Activated CD4-positive, alpha-beta T cell treated with anti-CD3 and anti-CD28 coated beads, Interleukin-10, Interleukin-2, amounts not matched to agents 100 ng/mL and 50 ng/mL, durations not matched to agents 16 hours and 8 hours (primary cell): ENCODE measurements at places on chromosomes 1 and 21.

DNA sequence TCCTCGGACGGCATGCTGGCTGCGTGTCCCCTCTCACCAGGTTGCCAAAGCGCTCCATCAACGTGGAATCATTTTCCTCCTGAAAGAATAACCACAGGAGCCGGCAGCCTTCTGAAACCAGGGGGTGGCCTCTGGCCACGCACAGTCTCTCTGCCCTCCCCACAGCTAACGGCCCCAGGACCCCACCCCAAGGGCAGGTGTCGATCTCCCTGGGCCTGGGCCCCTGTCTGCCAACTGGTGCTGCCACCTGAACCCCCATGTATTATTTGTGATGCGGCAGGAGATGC, 46.1 kb downstream of the KCNAB2 start:
- DNase-seq = no peak

- DNase-seq = no peak
Measured at GRCh38 chr21:16194788-16195537, 465.2 kb downstream of the USP25 start.

DNA sequence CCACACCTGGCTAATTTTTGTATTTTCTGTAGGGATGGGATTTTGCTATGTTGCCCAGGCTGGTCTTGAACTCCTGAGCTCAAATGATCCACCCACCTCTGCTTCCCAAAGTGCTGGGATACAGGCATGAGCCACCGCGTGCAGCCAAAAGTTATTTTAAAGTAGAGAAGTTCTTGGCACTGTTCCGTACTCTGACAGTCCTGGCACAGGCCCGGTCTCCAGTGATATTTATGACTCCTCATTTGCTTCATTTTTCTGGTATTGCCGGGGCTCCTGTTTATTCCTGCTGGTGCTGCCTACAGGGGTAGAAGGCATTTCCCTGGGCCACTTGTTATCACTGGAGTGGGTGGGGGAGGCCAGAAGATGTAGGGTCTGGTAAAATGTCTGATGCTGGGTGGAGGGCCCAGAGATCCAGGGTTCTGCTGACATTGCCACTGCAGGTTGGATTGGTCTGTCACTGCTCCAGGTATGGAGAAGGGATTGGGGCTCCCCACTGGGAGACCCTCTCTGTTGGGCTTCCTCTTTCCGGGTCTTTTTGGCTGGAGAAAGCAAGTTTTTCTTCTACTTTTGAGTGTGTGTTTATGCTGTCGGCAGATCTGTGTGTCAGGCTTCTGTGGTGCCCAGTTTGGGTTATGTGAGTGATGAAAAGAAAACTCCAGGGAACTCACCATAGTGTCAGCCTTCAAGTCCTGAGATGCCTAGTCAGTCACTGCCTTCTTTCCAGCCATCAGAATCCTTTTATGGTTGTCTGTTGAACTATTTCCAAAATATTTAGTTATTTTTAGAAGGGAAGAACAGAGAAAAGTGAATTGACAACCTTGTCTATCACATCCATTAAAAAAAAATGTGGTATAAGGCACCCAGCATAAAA, 4.5 kb downstream of the MROH7 start:
- DNase-seq = no peak

- peak; percentile 64 for DNase-seq
Measured at GRCh38 chr21:25176637-25177412, 430.5 kb downstream of the MRPL39 start.

- no peak for DNase-seq
Measured at GRCh38 chr1:48002142-48002541, 5.0 kb upstream of the TRABD2B start.

DNA sequence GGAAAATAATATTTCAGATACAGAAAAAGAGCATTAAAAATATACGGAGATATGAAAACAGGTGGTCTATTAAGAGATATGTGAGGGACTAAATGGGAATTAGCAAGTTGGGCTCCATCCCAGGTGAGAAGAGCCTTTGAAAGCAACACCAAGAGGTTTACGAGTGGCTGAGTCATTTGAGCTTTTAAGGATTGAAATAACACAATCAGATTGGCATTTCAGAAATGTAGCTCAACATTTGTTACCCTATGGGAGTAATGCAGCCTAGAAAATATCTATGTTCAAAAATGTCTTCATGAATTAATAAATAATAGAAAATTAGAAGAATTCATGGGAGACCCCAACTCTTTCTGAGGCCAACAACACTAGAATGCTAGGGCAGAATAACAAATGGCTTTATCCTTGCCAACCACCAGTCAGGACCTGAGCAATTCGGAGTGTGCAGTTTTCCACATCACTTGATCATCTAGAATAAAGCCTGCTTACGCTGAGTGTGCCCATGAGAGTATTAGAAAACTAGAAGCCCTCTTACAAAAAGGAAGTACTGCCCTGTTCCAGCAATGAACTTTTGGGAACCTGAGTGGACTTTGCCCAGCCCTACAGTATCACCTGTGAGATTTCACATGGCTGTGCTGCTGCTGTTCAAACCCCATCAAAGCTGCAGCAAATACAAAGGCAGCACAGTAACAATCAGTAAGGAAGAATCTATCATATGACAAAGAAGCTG, 538.0 kb upstream of the CAMK1G start:
- no peak for DNase-seq

GRCh38 chr1:24619376-24619775, 23.7 kb upstream of the SRRM1 start:
- no peak for DNase-seq

- no peak for DNase-seq
Measured at GRCh38 chr1:110487726-110488125, 31.2 kb downstream of the KCNA10 start.

DNA sequence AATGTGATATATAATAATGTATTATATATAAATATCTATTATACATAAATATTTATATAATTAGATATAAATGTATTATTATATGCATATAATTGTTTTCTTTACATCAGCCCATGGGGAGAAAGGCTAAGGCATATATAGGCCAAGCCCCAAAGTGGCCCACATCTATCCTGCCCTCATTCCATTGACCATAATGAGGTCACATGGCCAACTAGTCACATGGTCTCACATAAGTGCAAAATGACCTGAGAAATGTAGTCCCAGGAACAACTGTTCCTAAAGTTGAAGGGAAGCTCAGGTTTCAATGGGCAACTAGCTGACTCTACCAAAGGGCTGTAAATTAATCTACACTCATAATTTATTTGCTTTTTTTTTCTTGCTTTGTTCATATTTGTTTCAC, 14.5 kb upstream of the CCDC185 start:
- no peak for DNase-seq

GRCh38 chr1:3051270-3052268, 17.4 kb upstream of the PRDM16 start:
- DNase-seq = no peak

- DNase-seq = no peak
Measured at GRCh38 chr1:80818211-80818610, 982.5 kb upstream of the ADGRL2 start.

DNA sequence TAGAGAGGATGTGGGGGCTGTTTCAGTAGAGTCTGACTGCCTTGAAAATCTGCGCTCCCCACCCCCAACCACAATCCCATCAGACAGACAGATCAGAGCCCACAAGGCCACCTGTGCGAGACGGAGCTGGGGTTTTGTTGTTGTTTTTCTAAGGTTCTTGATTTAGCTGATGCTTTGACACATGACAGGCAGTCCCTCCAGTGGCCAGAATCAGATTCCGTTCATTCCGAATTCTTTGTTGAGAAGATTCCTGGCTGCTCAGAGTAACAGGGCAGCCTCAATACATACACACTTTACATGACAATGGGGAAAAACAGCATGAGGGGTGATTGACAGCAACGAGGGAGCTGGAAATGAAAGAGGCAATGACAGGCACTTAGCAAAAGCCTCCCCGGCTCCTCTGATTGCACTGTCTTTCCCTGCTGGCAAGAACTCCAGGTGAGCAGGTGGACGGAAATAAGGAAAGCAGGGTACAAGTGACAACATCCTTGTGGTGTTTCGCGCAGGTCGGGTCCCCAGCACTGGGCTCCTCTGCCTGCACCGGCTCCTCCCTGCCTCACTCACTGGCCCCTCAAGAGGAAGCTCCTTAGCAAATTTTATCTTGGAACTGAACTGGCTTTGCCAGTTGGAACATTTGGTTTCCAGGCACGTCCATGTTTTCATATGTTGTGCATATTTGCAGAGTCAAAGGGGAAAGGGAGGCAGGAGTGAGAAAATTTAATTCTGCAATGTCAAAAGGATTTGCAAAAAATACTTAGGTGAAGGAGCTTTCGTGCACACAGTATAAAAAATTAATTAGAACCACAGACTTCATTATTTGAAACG, 148.7 kb downstream of the PGBD5 start:
- DNase-seq = no peak

DNA sequence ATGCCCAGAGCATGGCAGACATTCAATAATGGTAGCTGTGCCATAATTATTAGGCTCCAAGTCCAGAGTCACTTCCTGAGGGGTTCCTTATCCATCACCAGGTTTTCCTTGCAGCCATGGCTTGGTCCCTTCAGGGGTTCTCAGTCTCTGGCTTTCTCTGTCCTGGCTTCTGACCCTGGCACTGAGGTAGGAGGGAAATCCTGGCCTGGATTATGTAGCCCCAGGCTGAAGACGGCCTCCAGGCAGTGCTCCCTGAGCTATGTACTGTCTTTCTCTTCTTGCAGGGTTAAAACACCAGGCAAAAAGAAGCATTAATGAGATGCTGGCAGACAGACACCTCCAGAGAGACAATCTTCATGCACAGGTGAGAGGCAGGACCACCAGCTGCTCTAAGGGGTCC, 9.5 kb upstream of the PADI3 start:
- DNase-seq = peak; percentile 52

- DNase-seq = no peak
Measured at GRCh38 chr1:30444850-30445249, 278.5 kb downstream of the MATN1 start.

DNA sequence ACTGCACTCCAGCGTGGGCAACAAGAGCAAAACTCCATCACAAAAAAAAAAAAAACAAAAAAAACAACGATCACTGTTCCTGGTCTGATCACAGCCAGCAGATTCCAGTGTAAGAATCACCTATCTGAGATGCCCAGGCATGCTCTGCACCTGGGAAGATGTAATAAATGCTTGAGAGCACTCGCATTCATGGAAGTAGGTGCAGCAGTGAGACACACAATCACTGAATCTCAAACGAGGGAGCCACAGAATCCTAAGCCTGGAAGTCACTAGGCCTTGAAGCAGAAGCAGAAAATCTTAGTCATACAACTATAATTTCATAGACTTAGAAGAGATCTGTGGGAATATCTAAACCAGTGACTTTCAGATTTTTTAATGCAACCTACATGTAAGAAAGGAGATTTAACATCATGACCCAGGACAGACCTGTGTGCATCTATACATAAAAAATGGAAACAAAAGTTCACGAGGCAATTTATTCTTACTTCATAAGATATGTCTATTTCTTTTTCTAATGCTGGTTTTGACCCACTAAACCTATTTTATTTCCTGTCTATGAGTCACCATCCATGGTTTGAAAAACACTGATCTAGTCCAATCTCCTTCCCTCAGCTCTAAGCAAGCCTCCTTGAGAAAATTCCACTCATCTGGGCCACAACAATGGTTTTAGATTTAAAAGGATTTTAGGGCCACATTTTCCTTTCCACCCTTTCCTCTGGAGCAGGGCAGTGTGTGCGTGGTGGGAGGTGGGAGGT, 30.4 kb downstream of the RIMS3 start:
- DNase-seq = no peak

DNA sequence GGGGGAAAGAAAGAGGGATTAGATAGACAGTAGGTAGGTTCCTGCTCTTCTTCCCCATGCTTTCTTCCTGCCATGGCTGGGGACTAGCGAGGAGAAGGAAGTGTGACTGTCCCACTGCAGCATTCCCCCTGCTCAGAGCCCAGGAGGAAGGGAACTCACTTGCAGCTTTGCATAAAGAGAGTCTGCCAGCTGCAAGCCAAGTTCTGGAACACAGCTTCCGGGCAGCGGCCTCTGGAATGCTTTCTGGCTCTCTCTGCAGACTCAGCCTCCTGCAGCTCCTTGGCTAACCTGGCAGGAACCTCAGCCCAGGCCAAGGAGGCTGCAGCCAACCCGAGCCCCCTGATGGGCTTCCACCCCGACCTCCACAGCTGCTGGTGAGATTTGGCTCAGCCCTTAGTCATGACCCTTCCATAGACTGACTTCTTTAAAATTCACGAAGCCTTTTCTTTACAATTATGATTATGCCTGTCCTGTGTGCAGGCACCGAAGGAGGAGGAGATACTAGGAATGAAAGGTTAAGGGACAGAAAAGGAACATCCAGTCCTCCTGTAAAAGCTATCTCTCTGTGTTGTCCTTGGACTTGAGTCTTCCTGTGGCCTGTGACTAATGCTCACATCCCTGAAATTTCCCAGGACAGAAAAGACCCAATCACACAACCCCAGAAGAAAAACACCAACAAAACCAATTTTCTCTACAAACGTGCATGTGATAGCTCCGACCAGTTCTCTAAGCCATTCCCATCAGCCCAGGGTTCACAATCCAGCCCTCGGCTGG, 108.2 kb upstream of the OLIG2 start:
- no peak for DNase-seq

DNA sequence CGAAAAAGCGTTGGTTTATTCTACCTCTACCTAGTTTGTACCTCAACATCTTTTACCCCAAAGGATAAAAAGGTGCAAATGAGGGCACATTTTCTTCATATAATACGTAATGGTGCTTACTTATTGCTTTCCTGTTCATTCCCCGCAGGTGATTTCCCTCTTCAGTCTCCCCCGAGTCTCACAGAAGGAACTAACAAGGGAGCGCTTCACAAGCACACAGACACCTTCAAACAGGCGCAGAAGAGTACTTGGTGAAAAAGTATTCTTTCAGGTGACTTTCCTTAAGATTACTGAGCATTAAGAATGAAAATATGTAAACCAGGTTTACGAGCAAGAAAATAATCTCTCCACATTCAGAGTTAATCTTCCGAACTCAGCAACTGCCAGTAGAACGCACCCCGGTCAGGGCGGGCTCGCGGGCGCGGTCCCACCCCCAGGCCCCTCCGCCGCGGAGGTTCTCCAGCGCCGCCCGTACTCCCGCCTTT, 511 bp upstream of the RABGAP1L start:
- DNase-seq = peak; percentile 49

GRCh38 chr21:34704119-34704518, 35.3 kb downstream of the CLIC6 start:
- no peak for DNase-seq

DNA sequence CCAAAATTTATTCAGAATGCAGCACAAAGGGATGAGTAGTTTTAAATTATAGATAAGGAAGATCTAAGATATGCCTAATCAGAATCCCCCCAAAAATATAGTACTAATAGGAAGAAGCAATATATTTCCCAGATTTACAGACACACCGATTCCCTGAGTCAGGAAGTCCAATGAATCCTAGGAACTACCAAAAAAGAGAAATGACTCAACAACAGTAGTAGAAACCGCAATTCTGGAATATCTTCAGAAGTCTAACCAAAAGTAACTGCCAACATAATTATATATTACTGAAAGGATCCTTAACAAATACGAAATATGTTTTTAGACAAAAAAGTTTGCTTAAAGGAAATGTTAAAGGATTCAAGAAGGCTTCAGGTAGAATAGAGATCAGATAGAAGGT, 10.3 kb downstream of the AHCTF1 start:
- DNase-seq = no peak
